ENCODE measurements at places on chromosomes 12 and 14. TPM values are rescaled to one million over a fixed set of nuclear protein-coding genes. Genes with fewer than 3 reads are reported as not detected.

GRCh38 chr12:124862768-124863415 is 772 bp downstream of the SCARB1 start:
- no peaks in the 10 kb centered on the region for H3K27me3 ChIP-seq
- peaks cover 19% of the 10 kb centered on the region for H3K4me1 ChIP-seq
- peak overlapping the region; percentile 44 for H3K4me3 ChIP-seq
- peak; percentile 47 for DNase-seq
- peak overlapping the region; percentile 19 for H3K27ac ChIP-seq

GRCh38 chr12:4274396-4275015 is 944 bp downstream of the CCND2 start:
- DNase-seq = no peak
- no peaks in the 10 kb centered on the region for H3K36me3 ChIP-seq
- H3K27ac ChIP-seq = peak overlapping the region; percentile 62
- peaks cover 87% of the 10 kb centered on the region for H3K4me1 ChIP-seq

Gene TAS2R14
- total RNA-seq = 4.0 TPM

- no peaks in the 10 kb centered on the region for H3K27me3 ChIP-seq
- H3K4me3 ChIP-seq = no peak overlapping the region
- no peaks in the 10 kb centered on the region for H3K4me1 ChIP-seq
- DNase-seq = no peak
Measured at GRCh38 chr12:99009654-99010296, 364.7 kb downstream of the APAF1 start.

DNA sequence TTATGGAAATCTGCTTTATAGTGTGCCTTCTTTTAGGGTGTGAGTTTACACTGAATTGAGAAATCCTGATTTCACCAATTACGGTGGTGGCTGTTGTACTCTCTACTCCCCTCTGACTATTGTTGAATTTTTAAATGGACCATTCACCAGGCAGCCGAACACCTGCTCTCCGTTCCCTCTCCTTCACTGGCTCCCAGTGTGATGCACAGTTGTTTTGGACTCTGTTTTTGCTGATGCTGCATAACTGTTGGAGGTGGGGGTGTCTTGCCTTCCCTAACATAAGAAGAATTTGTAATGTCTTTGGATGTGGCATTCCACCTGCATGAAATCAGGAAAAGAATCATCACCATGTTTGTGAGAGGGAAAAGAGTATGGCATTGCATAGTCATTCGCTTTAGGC is 341.2 kb downstream of the SNAPC1 start:
- no peak for DNase-seq
- H3K27ac ChIP-seq = no peak overlapping the region
- no peaks in the 10 kb centered on the region for H3K36me3 ChIP-seq
- H3K27me3 ChIP-seq = no peaks in the 10 kb centered on the region
- H3K4me1 ChIP-seq = no peaks in the 10 kb centered on the region

Gene ESRRB
- not detected for total RNA-seq

GRCh38 chr12:16613199-16613598 is 7.2 kb upstream of the LMO3 start:
- no peaks in the 10 kb centered on the region for H3K27me3 ChIP-seq
- no peaks in the 10 kb centered on the region for H3K36me3 ChIP-seq
- DNase-seq = no peak
- peaks cover 13% of the 10 kb centered on the region for H3K4me1 ChIP-seq

GRCh38 chr14:80933686-80934085 is 7.9 kb downstream of the CEP128 start:
- no peaks in the 10 kb centered on the region for H3K4me1 ChIP-seq
- H3K27ac ChIP-seq = no peak overlapping the region
- DNase-seq = no peak
- H3K36me3 ChIP-seq = no peaks in the 10 kb centered on the region
- H3K4me3 ChIP-seq = no peak overlapping the region

Gene OR4N2
- not detected for total RNA-seq

Gene PKP2
- total RNA-seq = 31.9 TPM

DNA sequence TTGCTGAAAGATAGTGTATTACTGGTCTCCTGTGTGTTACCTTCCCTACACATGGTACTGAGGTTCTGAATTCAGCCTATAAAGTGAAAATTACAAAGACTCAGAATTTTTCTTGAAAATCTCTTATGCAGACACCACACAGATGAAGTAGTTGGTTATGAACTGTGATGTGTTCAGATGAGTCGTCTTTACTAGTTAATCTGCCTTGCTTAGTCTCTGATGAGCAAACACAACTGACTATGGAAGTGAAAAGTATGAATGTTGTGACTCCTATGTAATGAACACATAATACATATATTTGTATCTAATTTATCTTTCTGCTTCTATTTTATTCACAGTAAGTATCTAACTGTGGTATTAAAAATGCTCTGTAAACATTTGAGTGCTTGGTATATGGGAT is 4.7 kb downstream of the MTERF2 start:
- peaks cover 45% of the 10 kb centered on the region for H3K4me1 ChIP-seq
- DNase-seq = no peak
- no peak overlapping the region for H3K4me3 ChIP-seq
- no peak overlapping the region for H3K27ac ChIP-seq
- no peaks in the 10 kb centered on the region for H3K27me3 ChIP-seq
- H3K36me3 ChIP-seq = peaks cover 2% of the 10 kb centered on the region

GRCh38 chr14:96751505-96751904 is 45.7 kb upstream of the VRK1 start:
- DNase-seq = no peak
- no peak overlapping the region for H3K27ac ChIP-seq
- H3K4me1 ChIP-seq = no peaks in the 10 kb centered on the region
- H3K27me3 ChIP-seq = no peaks in the 10 kb centered on the region
- H3K36me3 ChIP-seq = no peaks in the 10 kb centered on the region

DNA sequence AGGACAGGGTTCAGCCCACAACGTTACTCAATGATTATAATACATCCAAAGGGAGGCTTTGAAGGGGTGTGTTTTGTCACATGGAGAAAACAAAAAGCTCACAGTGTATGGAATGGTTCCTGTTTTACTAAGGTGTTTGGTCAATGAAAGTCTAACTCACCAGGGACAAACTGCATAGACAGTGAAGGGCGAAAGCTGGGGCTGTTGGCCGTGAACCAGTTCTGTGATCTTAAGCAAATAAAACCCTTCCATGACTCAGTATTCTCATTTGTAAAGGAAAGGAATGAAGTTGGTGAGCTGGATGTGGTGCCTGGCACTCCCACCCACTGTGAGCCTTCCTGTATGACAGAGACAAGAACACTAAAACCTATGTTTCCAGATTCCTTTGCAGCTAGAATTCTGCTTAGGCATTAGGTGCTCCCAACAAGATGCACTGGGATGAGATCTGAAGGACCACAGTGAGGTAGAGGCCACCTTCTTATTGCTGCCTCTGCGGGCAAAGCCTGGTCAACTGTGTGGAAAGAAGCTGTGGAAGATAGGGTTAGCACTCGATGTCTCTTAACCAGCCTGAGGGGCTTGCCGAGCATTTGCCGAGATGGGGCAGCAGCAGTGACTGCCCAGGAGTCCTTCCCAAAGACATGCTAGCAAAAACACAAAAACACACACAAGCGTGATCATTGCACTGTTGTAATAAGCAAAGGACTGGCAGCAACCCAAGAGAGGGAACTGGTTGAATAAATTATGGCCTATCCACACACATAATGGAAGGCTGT is 48.5 kb downstream of the VCPKMT start:
- peaks cover under 1% of the 10 kb centered on the region for H3K4me1 ChIP-seq
- H3K27me3 ChIP-seq = no peaks in the 10 kb centered on the region
- DNase-seq = peak; percentile 55
- H3K27ac ChIP-seq = peak overlapping the region; percentile 42
- H3K4me3 ChIP-seq = no peak overlapping the region
- no peaks in the 10 kb centered on the region for H3K36me3 ChIP-seq

DNA sequence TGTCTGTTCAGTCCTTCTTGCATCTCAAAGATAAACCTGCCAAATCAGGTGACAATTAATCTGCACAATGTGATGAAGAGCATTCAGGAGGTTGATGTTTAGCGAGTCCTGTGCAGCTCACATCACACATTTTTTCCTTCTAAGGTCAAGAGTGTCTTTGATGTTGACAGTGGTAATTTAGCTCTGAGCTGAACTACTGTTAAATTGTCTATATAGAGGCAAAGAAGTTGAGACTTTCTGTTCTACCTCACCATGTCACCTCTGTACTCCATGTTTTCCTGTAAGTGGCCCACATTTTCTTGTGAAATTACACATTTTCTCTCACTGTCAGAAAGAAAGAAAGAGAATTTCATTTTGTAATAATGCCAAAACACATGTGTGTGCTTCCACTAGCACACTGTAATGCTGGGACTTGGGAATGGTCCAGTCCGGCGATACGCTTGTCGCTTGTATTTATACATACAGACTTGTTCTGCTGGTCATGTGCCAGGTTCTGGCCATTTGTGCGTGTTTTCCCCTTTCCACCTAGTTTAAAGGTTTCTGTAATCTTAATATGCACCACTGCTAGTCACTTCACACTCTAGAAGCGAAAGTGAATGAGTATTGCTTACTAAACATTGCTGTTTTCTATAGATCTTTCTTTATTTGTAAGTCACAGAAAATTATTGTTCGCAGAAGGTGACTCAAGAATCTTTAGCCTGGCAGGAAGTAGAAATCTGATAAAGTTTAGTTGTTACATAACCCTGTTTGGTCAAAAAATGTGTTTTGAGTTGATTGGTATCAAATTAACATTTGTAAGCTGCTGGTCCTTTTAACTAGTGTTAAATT is 328.9 kb downstream of the TMTC2 start:
- H3K36me3 ChIP-seq = no peaks in the 10 kb centered on the region
- peak; percentile 89 for DNase-seq
- H3K27me3 ChIP-seq = no peaks in the 10 kb centered on the region
- peak overlapping the region; percentile 69 for H3K27ac ChIP-seq
- peaks cover 7% of the 10 kb centered on the region for H3K4me1 ChIP-seq
- H3K4me3 ChIP-seq = no peak overlapping the region

Gene APOF
- total RNA-seq = not detected

- no peaks in the 10 kb centered on the region for H3K27me3 ChIP-seq
- H3K4me1 ChIP-seq = no peaks in the 10 kb centered on the region
- H3K4me3 ChIP-seq = no peak overlapping the region
- H3K36me3 ChIP-seq = no peaks in the 10 kb centered on the region
- no peak for DNase-seq
Measured at GRCh38 chr12:5488626-5488955, 56.7 kb downstream of the NTF3 start.

Gene SLC15A5
- not detected for total RNA-seq

- peak overlapping the region; percentile 32 for H3K27ac ChIP-seq
- H3K4me3 ChIP-seq = no peak overlapping the region
- DNase-seq = no peak
- no peaks in the 10 kb centered on the region for H3K27me3 ChIP-seq
Measured at GRCh38 chr14:101328412-101329028, 232.8 kb upstream of the DIO3 start.

DNA sequence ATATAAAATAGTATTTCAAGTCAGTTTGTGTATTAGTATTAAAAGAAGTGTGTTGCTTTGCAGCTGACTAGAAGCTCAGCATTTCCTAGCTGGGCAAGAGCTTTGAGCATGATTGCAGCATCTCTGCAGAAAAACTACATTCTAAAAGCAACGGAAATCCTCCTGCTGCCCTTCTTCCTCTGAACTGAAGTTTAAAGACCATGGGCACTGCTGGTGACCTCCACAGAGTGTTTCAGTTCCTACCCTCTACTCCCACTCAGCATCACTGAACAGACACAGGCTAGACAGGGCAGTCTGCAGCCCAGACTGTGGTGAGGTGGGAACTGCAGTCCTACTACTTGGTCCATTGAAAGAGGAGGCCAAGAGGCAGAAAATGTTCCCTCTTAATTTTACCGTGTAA is 59.0 kb downstream of the FAR2 start:
- H3K36me3 ChIP-seq = no peaks in the 10 kb centered on the region
- no peaks in the 10 kb centered on the region for H3K27me3 ChIP-seq
- DNase-seq = no peak
- H3K27ac ChIP-seq = no peak overlapping the region
- no peaks in the 10 kb centered on the region for H3K4me1 ChIP-seq

DNA sequence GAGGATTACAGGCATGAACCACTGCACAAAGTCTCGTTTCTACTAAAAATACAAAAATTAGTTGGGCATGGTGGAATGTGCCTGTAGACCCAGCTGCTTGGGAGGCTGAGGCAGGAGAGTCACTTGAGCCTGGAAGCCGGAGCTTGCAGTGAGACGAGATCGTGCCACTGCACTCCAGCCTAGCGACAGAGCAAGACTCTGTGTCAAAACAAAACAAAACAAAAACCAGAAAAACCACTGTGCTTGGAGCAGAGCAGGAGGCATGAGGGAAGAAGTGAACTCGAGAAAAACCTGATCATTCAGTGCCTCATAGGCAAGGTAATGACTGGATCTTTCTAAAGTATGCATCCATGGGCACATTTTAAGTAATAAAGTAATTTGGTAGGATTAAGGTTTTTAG is 487.8 kb downstream of the KCNH5 start:
- no peaks in the 10 kb centered on the region for H3K27me3 ChIP-seq
- H3K4me1 ChIP-seq = no peaks in the 10 kb centered on the region
- H3K36me3 ChIP-seq = no peaks in the 10 kb centered on the region
- DNase-seq = no peak
- H3K27ac ChIP-seq = no peak overlapping the region

DNA sequence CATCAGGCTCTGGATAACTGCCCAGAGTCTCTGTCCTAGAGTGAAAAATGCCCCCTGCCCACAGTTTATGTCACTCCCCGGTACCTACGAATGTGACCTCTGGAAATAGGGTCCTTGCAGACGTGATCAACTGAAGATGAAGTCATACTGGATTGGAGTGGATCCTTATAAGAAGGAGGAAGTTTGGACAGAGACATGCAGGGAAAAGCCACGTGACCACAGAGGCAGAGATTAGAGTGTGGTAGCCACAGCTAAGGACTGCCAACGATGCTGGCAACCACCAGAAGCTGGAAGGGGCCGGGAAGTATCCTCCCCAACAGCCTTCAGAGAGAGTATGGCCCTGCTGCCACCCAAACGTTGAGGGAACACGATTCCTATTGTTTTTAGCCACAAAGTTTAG is 101.2 kb upstream of the NCOR2 start:
- no peaks in the 10 kb centered on the region for H3K36me3 ChIP-seq
- peaks cover 12% of the 10 kb centered on the region for H3K4me1 ChIP-seq
- H3K27me3 ChIP-seq = no peaks in the 10 kb centered on the region
- no peak for DNase-seq
- H3K27ac ChIP-seq = no peak overlapping the region

DNA sequence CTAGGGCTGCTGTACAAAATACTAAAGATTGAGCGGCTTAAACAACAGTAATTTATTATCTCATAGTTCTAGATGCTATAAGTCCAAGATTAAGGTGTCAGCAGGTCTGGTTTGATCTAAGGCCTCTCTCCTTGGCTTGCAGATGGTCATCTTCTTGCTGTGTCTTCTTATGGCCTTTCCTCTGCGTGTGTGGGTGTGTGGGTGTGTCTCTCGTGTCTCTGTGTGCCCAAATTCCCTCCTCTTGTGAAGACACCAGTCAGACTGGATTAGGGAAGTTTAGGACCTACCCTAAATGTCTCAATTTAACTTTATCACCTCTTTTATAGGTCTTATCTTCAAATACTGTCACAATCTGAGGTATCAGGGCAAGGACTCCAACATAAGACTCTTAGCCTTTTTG is 28.3 kb downstream of the DDHD1 start:
- peaks cover 5% of the 10 kb centered on the region for H3K4me1 ChIP-seq
- H3K36me3 ChIP-seq = no peaks in the 10 kb centered on the region
- H3K27me3 ChIP-seq = no peaks in the 10 kb centered on the region
- no peak overlapping the region for H3K4me3 ChIP-seq
- no peak for DNase-seq

Gene SYT1
- 22.7 TPM for total RNA-seq

Gene PRIMA1
- 0.33 TPM for total RNA-seq

Gene SOX5
- 10.4 TPM for total RNA-seq

Gene TRIM9
- 0.78 TPM for total RNA-seq

GRCh38 chr12:25162866-25163265 is 32.1 kb downstream of the DNAI7 start:
- H3K27me3 ChIP-seq = no peaks in the 10 kb centered on the region
- H3K4me1 ChIP-seq = no peaks in the 10 kb centered on the region

Gene NCAPD2
- total RNA-seq = 9.3 TPM
